ENCODE measurements at places on chromosomes 7 and 10. TPM values are rescaled to one million over a fixed set of nuclear protein-coding genes. Genes with fewer than 3 reads are reported as not detected.
A peak's percentile ranks its signal among the peaks of the same experiment; 100 is the strongest.

The C10orf71 gene
- not detected for total RNA-seq

DNA sequence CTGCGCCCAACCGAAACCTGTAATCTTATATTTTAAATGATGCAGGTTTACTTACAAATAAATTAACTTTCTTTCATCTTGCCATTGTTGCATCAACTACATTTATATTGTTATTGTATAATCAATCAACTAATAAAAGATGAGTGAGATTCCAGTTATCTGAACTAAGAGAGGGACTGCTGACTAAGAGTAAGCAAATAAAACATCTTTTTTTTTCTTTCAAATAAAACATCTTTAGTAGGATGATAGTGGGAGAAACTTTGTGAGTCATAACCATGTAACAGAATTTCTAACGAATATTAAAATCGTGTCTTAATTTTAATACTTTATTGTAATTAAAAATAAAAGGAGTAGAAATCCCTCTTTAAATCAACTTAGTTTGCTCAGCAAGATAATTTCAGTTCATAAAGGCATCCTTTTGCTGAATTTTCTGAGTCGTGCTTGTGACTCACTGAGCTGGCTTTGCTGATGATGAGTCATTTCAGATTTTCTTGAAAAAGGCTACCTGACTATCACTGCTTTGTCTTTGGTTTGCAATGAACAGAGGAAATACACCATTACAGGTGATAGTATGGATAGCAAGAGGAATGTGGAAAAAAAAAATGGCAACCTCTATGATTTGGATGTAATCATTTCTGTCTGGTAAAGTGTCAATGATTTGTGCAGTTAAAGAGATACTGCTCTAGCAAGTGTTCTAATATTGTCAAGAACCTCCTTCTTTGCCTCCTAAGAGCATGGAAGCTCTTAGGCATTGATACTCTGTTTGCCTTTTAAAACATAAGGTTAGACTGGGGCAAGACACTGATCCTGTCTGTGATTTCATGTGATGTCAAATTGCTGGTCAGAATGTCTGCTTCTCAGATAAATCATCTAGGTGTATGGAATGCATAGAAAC lies 119.5 kb downstream of the GPR158 start:
- DNase-seq, result no peak

DNA sequence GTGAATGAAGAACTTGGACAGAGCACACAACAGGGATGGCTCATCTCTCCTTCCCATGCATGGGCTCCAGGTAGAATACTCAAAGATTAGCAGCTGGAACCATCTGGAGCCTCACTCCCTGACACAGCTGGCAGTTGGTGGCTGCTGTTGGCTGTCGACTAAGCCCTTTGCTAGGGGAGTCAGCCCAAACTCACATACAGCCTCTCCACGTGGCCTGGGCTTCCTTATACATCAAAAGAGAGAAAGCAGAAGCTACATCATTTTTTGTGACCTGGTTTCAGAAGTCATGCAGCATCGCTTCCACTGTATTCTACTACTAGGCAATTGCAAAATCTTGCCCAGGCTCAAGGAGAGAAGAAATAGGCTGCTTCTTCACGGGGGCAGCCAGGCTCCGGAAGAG lies 24.4 kb downstream of the ASNS start:
- DNase-seq, result no peak

The COPG2 gene
- total RNA-seq, result 9.4 TPM

DNA sequence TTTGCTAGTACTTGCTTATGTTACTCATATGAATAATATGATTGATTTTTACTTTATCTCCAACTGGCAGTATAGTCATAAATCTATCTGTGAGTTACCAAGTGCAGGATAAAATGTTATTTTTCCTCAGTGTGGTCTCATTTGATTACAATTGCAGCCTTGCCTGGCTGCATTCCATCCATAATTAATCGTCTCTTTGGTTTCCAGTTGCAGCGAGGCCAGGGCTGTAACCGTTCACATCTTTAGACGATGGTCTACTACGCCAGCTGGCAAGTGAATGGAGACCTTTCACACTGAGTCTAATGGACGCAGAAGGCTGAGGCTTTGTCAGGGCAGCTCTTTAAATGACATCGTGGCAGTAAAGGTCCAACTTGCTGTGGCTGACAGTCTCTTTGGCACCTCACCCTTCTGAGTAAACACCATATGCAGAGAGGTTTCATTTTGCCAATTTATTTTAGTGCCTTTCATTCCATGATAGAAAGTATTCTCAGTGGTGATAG lies 84.0 kb downstream of the ARL4A start:
- DNase-seq, result peak; percentile 99

GRCh38 chr10:89238956-89239644 lies 12.5 kb downstream of the LIPA start:
- DNase-seq, result no peak

DNA sequence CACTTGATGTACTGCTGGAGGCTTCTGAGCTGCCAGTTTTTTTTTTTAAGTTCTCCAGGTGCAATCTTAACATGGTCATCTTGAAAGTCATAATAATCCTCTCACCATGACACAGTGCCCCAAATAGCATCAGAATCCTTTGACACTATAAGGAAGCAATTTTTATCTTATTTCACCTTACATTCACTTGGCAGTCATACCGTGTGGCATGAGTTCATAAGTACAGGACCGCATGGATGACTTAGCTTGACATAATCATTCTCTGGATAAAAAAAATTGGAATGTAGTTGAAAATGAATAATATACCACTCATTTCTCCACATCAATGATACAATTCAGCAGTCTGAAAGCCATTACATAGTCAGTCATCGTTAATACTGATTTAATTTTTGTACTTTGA lies 25.6 kb upstream of the TMEM196 start:
- DNase-seq, result no peak

The ACTL6B gene
- not detected for total RNA-seq

GRCh38 chr7:74511345-74511744 lies 57.6 kb downstream of the GTF2IRD1 start:
- DNase-seq, result no peak

GRCh38 chr10:91574236-91574635 lies 58.6 kb downstream of the PPP1R3C start:
- no peak for DNase-seq

DNA sequence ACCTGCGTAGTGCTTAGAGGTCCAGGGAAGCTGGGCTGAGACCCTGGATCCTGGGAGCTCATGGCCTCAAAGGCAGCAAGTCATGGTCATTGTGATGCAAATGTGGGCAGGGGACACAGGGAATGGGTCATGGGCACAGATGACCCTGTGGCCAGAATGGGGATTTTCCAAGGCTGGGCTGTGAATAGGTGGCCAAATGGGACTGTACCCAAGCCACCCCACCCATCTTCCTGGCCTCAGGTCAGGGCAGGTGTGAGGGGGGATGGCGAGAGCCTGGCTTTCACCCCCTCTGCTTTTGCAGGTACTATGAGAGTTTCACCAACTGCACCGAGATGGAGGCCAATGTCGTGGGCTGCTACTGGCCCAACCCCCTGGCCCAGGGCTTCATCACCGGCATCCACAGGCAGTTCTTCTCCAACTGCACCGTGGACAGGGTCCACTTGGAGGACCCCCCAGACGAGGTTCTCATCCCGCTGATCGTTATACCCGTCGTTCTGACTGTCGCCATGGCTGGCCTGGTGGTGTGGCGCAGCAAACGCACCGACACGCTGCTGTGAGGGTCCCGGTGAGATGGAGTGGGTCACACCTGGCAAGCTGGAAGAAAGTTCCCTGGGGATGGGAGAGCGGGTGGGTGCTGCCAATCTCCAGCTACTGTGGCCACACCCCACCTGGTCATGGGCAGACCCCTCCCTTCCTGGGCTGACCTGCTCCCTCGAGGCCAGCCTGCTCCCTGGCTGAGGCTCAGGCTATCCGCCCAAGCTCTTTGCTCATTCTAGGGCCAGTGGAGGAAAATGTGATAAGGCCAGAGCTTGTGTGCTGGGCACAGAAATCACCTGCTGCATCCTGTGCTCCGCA lies 25.5 kb downstream of the RAMP3 start:
- no peak for DNase-seq

- DNase-seq, result no peak
Measured at GRCh38 chr7:2523461-2523936, 3.9 kb downstream of the LFNG start.

DNA sequence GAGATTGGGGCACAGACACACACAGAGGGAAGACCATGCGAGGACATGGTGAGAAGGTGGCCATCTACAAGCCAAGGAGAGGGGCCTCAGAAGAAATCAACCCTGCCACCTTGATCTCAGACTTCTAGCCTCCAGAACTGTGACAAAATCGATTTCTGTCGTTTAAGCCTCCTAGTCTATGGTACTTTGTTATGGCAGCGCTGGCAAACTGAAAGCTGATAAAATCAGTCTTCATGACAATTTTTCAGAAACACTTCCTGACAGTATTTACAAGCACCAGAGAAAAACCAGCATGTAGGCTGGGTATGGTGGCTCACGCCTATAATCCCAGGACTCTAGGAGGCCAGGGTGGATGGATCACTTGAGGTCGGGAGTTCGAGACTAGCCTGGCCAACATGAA lies 4.2 kb downstream of the PARP12 start:
- no peak for DNase-seq

The NACAD gene
- total RNA-seq, result 4.3 TPM

DNA sequence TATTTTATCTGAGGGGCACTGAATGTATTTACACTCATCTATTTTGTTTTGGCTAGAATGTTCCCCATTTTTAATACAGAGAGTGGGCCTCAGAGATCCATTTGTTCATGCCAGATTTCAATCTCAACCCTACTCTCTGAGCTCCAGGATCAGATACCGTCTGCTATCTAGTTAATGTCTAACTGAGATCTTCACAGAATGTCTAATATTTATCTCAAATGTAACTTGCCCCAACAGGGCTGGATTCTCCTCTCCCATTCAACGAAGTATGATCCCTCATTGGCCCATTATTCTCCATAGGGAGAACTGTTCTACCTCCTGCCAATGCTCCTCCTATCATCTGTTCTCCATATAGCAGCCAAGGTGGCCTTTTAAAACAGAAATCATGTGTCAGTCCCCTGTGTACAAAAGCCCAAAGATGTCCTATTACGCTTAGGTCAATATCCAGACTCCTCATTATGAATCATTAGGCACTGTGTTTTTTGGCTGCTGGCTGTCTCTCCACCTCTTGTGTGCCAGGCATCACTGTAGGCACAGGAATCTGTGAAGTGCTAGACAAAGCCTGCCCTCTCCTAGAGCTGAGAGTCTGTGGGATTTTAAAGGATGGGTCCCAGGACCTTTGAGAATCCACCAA lies 169.3 kb upstream of the AGK start:
- DNase-seq, result no peak

GRCh38 chr7:293681-294439 lies 3.9 kb downstream of the FOXL3 start:
- no peak for DNase-seq

Data from endothelial cell of umbilical vein (primary cell).